Left cardiac atrium (tissue), 4 donors: ENCODE measurements at places on chromosomes 5 and 9.

- DNase-seq = no peak
Observed at GRCh38 chr9:133690081-133690561, 48.0 kb downstream of the SARDH start.

- peak; percentile 55 for DNase-seq
Observed at GRCh38 chr5:154783774-154784460, 28.7 kb downstream of the LARP1 start.

DNA sequence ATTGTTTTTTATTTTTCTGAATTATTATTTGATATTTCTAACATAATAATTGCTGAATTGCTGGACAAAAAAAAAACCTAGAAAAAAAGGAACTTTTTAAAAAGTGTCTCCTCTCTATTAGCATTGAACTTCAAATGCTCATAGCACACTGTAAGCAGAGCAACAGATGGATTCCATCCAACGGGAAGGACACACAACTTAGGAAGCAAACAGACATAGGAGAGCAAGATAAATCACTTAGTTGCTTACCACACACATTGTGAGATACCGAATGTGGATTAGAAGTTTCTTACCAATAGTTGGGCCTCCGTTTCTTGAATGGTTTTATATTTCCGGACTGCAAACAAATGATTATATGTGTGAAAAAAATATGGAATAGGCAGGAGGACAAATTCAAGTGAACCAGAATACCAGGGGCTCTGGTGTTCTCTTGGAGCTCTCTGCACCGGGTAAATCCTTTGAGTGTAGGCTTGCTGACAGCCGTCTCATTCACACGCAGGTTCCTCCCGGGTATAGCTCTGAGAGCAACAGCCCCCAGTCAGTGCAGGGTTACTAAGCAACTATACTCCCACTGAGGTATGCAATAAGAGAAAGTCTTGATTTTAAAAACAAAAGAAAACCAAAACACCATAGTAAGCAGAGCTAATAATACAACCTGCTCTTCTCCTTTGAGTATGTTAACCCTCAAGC lies 217.6 kb downstream of the TMEM167A start:
- DNase-seq = no peak

GRCh38 chr9:36276781-36277181 lies 18.5 kb upstream of the GNE start:
- DNase-seq = no peak

DNA sequence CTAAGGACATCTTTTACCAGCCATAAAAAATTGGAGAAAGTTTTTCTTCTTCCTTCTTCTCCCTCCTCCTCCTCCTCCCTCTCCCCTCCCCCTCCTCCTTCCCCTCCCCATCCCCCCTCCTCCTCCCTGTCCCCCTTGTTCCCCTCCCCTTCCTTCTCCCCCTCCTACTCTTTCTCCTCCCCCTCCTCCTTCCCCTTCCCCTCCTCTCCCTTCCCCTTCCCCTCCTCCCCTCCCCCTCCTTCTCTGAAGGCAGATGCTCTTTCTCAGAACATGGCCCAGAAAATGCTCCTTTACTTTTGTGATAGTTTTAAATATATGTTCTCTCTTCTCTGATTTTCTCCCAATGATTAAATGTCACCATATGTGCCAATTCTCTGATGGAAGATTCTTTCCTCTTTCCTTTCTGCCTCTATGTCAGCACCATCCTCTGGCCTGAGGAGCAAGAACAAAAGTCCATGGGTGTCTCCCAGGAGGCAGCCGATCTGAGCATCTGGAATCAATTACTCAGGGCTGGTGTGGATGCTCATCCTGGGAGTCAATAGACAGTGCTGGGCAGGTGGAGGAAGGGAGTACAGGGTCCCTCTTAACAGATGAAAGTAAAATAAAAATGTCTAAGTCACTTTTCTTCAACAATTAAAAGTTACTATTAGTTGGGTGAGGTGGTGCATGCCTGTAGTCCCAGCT lies 63.0 kb upstream of the GNA14 start:
- no peak for DNase-seq

DNA sequence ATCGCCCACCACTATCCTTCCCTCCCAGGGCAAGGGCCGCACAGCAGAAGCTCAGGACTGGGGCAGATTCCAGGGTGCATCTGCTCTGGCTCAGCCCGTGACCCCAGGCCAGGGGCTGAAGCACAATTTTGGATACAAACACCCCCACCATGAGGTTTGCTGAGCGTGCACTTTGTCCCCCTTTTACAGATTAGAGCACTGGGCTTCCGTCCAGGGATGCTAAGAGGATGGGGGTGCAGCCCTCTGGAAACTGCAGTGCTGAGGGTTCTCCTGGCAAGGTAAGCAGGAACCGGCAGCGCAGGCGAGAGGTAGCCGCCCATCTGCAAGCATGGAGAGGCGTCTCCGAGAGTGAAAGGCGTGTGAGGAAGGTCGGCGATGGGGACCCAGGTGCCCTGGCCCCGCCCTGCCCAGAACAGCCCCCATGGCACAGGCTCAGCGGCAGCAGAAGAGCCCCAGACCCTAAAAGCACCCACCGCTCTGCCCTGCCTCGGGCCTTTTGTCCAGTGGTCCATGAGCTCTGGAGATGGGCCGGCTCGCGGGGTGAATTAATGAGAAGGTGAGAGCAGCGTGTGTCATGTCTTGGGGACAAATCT lies 54.5 kb upstream of the OLFM1 start:
- DNase-seq = no peak

DNA sequence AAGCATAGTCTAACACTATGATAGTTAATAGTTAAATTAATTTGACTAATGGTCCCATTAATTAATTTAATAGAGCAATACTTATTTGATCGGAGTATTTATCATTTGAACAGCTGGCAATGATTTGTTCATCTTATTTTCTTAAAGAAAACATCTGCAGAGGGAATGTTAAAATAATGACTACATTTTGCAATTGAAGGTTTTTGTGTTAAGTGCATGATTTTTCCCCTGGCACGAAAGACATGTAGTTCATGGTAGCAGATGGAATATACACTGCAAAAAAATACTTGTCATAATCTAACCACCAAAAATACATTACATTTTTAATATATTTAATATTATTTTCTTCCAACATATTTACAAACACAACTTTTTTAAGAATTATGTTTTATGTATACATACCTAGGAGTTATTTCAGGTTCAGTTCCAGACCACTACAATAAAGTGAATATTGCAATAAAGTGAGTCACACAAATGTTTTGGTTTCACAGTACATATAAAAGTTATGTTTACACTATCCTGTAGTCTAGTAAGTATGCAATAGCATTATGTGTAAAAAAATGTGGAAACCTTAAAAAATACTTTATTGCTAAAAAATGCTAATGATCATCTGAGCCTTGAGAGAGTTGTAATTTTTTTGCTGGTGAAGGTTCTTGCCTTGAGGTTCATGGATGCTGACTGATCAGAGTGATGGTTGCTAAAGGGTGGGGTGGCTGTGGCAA lies 292.6 kb upstream of the DAB2 start:
- DNase-seq = no peak

DNA sequence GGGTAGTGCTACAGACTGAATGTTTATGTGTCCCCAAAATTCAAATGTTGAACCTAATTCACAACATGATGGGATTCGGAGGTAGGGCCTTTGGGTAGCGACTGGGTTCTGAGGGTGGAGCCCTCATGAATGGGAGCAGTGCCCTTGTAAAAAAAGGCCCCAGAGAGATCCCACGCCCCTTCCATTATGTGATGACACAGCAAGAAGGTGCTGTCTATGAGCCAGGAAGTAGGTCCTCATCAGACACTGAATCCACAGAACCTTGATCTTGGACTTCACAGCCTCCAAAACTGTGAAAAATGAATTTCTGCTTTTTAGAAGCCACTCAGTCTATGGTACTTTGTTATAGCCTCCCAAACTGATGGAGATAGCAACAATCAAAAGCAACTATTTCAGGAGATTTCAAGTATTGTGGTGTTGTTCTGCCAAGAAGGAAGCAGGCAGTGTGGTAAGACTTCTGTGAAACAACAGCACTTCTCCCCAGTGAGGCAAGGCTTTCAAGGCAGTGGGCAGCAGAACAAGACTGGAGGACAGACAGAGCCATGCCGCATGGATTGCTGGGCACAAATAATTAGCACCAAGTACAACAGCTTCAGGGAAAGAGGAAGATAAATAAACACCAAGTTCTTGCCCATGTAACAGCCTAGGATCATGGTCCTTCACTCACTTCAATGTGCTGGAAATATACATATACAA lies 76.1 kb downstream of the OR2K2 start:
- no peak for DNase-seq

- peak; percentile 83 for DNase-seq
Observed at GRCh38 chr5:179870403-179870903, 11.8 kb upstream of the MRNIP start.

GRCh38 chr9:81318571-81318970 lies 370.8 kb downstream of the TLE1 start:
- DNase-seq = no peak

DNA sequence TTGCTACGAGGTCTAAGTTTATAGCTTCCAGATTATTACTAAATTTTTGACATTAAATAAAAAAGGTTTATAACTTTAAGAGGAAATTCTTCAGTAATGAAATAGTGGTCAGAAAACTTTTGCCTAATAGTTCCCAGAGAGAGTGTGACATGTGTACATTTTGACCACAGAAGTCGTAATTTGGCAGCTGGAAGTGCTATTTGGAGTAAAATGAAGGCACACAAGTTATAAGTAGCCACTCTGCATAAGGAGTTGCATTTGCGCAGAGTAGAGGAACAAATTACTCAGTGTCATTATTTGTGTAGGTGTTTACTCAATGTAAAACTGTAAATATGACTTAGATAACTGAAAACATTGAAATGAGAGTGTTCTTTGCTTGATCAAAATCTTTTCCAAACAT lies 408.4 kb downstream of the CCDC171 start:
- no peak for DNase-seq

DNA sequence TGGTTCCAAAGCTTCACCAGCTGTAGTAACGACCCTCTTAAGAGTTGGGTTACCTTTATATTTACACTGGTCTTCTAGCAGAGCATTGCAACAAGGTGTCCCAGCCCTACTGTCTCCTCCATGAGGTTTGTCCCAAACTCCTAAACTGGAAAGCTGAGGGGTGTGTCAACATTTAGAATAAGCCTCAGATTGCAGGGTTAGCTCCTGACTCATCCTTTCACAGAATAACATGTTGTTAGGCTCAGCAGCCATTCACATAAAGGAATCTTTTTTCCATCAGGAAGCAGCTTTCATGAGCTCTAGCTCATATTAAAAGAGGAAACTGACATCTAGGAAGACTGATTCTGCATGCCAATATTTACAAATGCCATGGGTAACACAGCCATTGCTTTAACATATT lies 238.7 kb downstream of the EFNA5 start:
- DNase-seq = no peak

- DNase-seq = no peak
Observed at GRCh38 chr9:136426787-136427186, 12.9 kb downstream of the INPP5E start.

- DNase-seq = peak; percentile 90
Observed at GRCh38 chr5:43008363-43009153, 31.6 kb downstream of the ANXA2R start.

DNA sequence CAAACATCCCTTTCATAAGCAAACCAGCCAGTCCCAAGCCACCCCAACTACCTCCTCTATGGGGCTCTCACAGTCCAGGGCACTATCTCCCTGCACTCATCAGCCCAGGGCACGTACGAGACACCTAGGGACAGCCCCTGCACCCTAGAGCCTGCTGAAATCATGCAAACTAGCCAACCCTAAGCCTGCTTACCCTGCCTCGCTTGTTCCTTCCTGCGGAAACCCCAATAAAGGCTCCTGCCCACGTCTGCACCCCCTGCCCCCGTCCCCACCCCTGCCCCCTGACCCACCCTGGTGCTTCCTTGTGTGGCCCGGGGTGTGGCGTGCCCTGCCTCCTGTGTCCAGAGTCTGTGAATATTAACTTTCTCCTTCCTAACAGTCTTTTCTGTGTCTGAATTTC lies 135.9 kb downstream of the GADD45G start:
- DNase-seq = no peak

- DNase-seq = no peak
Observed at GRCh38 chr9:27880156-27880555, 306.9 kb upstream of the C9orf72 start.

- DNase-seq = peak; percentile 84
Observed at GRCh38 chr9:125407974-125408900, 146.6 kb downstream of the GAPVD1 start.

DNA sequence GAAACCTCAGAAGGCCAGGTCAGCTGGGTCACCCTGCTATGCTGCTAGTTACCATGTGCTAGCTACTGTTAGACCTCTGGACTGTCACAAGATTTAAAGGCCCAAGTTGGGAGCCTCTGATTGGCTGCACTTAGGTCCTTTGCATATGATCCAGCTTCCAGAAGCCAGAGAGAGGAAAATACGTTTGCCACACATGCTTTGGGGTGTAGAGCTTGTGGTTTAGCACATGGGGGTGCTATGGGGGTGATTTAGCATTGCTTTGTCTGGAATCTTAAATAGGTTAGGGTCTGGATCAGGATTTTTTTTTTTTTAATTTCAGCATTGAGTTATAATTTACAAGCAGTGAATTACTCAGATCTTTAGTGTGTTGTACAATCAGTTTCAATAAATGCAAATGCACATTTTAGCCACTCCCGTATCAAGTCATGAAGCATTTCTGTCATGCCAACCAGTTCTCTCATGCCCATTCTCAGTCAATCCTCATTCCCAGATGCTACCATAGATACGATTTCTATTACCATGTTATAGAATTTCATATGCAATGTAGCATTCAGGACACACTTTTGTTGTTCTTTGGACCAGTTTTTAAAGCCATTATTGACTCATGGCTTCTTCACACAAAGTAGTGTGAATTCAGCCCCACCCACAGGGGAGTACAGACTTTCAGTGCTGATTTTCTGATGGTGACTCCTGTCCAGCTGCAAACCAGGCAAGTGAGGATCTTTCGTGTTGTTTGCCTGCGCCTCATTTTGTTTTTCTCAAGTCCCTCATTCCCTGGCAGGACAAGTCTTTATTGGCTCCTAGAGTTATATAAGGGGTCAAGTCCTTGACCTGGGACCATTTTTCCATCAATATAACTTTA lies 250.4 kb downstream of the LRRC70 start:
- no peak for DNase-seq

GRCh38 chr9:110133608-110134210 lies 74.2 kb downstream of the C9orf152 start:
- no peak for DNase-seq

- DNase-seq = no peak
Observed at GRCh38 chr9:34085581-34086500, 37.2 kb upstream of the UBAP2 start.

- DNase-seq = no peak
Observed at GRCh38 chr5:179816796-179817469, 3.8 kb upstream of the SQSTM1 start.

DNA sequence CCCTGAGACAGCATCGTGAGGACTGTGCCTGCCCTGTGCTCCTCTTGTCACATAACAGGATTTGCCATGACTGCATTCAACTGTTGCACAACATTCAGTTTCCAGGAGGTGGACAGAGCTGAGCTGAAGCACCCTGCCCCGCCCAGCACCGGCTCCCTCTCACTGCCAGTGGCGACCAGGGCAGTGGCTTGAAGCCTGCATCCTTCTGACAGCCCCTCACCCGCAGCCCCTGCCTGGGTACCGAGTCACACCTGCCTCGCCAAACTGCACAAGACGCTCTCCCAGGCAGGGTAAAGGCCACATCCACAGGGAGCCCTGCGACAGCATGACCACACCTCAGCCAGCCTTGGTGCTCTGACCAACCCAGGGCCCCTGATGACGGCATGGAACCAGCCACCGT lies 59.9 kb upstream of the ZNF354A start:
- DNase-seq = no peak

GRCh38 chr5:91382530-91383026 lies 539 bp downstream of the ARRDC3 start:
- no peak for DNase-seq
